ENCODE measurements at places on chromosomes 7 and 10.

DNA sequence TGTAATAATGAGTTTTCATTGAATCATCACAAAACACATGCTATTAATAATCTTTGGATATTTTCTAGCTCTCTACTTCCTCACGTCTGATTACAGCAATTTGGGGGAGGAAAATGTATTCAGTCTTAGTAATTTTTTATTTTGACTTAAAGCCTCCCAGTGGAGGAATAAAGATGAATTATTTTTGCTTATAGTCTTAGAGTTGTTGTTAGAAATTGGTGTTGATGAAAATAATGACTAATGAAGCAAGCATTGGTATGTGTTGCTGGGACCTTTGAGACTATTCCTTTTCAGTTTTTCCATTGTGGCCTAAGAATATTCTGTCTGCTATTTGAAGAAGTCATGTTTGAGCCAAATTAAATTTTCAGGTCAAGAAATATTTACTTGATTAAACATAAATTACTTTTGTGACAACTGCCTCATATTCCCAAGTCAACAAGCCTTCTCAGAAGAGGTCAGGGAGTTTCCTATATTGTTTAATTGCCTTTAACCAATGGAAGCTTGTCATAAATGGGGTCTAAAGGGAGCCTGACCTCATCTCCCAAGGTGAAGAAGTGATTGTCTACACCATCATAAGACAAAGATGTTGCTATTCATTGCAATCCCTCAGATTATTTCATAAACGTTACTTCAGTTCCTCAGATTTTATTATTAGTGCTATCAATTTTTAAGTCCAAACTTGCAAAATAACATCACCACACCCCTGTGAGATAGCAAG, 90.0 kb downstream of the ST7 start:
- H3K4me3 ChIP-seq: no peak overlapping the region
- no peaks in the 10 kb centered on the region for H3K27me3 ChIP-seq
- H3K27ac ChIP-seq: no peak overlapping the region
- no peak for DNase-seq
- no peaks in the 10 kb centered on the region for H3K36me3 ChIP-seq

DNA sequence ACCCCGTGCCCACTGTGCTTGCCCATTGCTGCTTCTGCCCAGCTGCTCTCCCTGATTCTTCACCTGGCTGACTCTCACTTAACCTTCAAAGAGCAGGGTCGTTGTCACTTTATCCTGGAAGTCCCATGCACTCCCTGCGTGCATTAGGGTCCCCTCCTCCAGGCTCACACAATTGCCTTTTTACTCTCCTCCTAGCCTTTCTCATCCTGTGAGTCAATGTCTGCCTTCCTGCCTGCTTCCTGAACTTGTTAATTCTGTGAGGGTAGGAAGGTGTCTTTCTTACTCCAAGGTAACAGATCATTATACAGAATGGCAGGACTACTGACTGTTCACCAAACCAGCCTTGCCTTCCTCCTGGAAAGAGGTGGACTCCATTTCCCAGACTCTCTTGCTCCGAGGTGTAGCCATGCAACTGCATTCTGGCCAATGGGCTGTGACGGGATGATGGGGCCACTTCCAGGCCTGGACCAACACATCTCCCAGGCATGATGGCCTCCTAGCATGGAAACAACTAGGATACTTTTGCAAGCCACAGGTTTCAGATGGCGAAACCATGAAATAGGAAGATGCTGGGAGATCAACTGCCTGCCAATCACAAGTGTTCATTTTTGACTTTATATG, 54.7 kb downstream of the ARHGAP22 start:
- no peaks in the 10 kb centered on the region for H3K27me3 ChIP-seq
- H3K36me3 ChIP-seq: no peaks in the 10 kb centered on the region
- no peak overlapping the region for H3K27ac ChIP-seq
- no peak overlapping the region for H3K4me3 ChIP-seq

DNA sequence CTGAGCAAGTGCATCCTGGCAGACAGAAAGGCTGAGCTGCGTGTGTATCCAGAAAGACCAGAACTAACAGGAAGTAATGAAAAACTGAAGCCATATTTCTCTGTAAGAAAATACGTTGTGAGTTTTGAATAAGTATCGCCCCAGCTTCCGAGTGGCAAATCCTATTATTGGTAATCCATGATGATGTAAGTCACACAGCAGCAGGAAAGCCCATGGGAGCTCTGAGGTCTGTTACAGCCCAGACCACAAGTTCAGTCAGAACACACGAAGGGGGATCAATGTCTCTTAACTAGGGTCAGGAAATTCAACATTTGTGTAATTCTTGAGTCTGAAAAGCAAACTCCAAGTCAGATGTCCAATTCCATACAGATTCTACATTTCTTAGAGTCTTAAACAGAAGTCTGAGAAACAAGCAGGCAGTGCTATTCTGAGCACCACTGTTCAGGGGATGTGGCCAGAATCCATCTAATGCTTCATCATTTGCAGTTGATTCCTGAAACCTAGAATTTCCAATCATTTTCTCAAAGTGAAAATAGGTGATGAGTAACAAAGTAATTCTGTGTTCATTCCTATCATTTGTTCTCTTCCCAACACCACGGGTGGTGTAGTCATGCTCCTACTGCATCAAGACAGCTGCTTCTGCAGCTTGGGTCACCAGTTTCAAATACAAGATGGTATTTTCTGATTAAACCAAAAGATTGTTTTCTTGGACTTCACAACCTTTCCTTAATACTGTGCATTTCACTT, at the start of gene LRIT2:
Gene LRIT2 (minus strand): TSS at position 118 of the 747 bp plus-strand sequence. CDS start 24 bp downstream, at position 94.
- H3K4me1 ChIP-seq: no peaks in the 10 kb centered on the region
- peaks cover 7% of the 10 kb centered on the region for H3K27me3 ChIP-seq
- no peak within 1 kb of the TSS for H3K27ac ChIP-seq
- H3K36me3 ChIP-seq: no peaks in the 10 kb centered on the region

GRCh38 chr10:101818872-101819633, 809 bp upstream of the OGA start:
- H3K4me1 ChIP-seq: peaks cover 25% of the 10 kb centered on the region
- peak overlapping the region; percentile 100 for H3K4me3 ChIP-seq
- no peak for DNase-seq
- H3K27me3 ChIP-seq: no peaks in the 10 kb centered on the region

GRCh38 chr10:28496481-28496961, 36.4 kb upstream of the WAC start:
- H3K4me3 ChIP-seq: no peak overlapping the region
- H3K4me1 ChIP-seq: no peaks in the 10 kb centered on the region
- H3K27me3 ChIP-seq: no peaks in the 10 kb centered on the region
- DNase-seq: no peak

- no peaks in the 10 kb centered on the region for H3K4me1 ChIP-seq
- no peaks in the 10 kb centered on the region for H3K36me3 ChIP-seq
- no peak overlapping the region for H3K27ac ChIP-seq
- H3K27me3 ChIP-seq: no peaks in the 10 kb centered on the region
- no peak overlapping the region for H3K4me3 ChIP-seq
These were observed 145.1 kb downstream of the ACTR3B start for GRCh38 chr7:152904698-152905097.

DNA sequence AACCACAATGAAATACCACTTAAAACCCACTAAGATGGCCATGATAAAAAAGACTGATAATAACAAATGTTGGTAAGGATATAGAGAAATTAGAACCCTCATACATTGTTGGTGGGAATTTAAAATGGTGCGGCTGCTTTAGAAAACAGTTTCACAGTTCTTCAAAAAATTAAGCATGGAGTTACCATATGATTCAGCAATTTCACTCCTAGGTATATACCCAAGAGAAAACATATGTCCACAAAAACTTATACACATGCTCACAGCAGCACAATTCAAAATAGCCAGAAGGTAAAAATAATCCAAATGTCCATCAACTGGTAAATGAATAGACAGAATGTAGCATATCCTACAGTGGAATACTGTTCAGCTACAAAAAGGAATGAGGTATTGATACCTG, 30.0 kb downstream of the ATXN7L1 start:
- DNase-seq: no peak
- peaks cover 10% of the 10 kb centered on the region for H3K4me1 ChIP-seq
- no peak overlapping the region for H3K27ac ChIP-seq

GRCh38 chr10:51800121-51800520, 100.7 kb upstream of the CSTF2T start:
- H3K27me3 ChIP-seq: no peaks in the 10 kb centered on the region
- H3K4me3 ChIP-seq: no peak overlapping the region
- H3K4me1 ChIP-seq: no peaks in the 10 kb centered on the region
- H3K27ac ChIP-seq: no peak overlapping the region
- no peak for DNase-seq

DNA sequence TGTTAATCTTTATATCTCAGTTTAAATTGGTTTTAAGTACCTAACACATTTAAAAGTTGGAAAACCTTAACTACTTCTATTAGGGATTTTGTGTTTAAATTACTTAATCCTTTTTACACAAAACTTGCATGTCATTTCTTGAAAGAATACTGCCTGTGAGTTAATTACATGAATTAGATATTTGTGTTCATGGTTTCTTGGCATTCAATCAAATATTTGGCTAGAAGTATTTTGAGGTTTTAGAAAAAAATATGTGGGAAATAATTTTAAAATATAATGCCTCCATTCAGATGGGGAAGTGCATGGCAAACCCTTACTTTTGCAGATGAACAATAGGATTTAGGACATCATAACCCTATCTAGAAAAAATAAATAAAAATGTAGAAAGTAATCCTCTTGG, 186.5 kb upstream of the SEMA3E start:
- no peaks in the 10 kb centered on the region for H3K4me1 ChIP-seq
- no peaks in the 10 kb centered on the region for H3K36me3 ChIP-seq
- H3K27ac ChIP-seq: no peak overlapping the region
- no peak overlapping the region for H3K4me3 ChIP-seq
- no peak for DNase-seq

GRCh38 chr7:143485094-143485493, 7.4 kb downstream of the TAS2R41 start:
- H3K27ac ChIP-seq: peak overlapping the region; percentile 34
- peaks cover 18% of the 10 kb centered on the region for H3K4me1 ChIP-seq
- DNase-seq: no peak
- H3K36me3 ChIP-seq: no peaks in the 10 kb centered on the region
- no peak overlapping the region for H3K4me3 ChIP-seq

Measured in lower lobe of right lung (tissue), 2 donors.